Stimulated activated CD4-positive, alpha-beta T cell treated with anti-CD3 and anti-CD28 coated beads, Interleukin-1b, Interleukin-23, amount 100 ng/mL, for 1 hour (primary cell): ENCODE measurements at places on chromosomes 3 and 15.

- no peak for DNase-seq
Observed at GRCh38 chr3:161067335-161067734, 37.8 kb downstream of the B3GALNT1 start.

DNA sequence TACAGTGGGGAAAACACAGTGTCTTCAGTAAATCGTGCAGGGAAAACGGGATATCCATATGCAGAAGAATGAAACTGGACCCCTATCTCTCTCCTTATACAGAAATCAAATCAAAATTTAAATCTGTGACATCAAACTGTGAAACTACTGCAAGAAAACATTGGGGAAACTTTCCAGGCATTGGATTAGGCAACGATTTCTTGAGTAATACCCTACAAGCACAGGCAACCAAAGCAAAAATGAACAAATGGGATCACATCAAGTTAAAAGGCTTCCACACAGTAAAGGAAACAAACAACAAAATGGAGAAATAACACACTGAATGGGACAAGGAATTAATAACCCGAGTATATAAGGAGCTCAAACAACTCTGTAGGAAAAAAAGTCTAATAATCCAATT lies 165.3 kb downstream of the PLCL2 start:
- no peak for DNase-seq

DNA sequence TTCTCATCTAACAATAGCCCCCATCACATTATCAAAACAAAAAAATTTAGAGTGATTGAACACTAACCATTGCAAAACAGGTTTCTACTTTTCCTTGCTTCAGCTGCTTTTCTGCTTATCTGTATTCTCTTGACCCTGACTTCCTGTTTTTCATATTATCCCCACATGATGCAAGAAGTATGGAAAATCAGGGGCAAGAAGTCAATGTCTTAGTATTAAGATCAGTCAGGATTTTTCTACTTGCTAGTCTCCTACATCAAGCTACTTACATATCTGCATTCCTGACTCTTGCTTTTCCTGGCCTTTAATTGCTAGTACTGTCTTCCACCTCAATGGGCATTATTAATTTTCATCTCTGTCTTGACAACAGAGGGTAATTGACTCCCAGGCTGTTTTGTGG lies 300.2 kb downstream of the OTOL1 start:
- no peak for DNase-seq

GRCh38 chr3:10551821-10552630 lies 46.6 kb upstream of the ATP2B2 start:
- DNase-seq = peak; percentile 29

DNA sequence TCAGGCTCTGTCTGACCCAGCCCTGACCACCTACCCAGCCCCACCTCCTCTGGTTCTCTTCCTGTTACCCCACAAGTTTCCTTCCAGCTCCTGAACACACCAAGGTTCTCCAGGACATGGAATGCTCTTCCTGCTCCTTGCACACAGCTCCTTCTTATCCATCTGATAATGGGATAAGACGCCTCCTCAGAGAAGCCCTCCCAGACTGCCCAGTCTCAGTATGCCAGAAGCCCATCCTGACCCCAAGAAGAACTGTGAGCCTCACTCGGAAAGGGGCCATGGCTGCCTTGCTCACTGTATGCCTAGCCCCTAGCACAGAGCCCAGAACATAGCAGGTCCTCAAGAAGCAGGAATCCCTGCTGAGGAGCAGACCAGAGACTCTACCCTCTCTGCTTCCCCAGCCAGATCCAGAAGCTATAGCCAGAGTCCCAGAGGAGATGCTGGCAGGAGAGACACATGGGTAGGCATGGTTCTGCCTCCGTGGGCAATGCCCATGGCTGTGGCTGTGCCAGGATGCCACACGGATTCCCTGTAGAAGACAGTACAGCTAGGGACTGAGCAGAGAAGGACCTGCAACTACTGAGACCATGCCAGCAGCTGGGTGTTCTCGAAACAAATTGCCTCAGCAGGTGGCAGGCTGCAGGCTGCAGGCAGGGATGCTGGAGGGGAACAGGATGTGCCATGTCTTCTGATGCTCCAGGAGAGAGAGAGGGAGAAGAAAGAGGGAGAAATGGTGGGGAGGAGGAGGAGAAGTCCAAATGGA lies 74.0 kb upstream of the LINGO1 start:
- no peak for DNase-seq

DNA sequence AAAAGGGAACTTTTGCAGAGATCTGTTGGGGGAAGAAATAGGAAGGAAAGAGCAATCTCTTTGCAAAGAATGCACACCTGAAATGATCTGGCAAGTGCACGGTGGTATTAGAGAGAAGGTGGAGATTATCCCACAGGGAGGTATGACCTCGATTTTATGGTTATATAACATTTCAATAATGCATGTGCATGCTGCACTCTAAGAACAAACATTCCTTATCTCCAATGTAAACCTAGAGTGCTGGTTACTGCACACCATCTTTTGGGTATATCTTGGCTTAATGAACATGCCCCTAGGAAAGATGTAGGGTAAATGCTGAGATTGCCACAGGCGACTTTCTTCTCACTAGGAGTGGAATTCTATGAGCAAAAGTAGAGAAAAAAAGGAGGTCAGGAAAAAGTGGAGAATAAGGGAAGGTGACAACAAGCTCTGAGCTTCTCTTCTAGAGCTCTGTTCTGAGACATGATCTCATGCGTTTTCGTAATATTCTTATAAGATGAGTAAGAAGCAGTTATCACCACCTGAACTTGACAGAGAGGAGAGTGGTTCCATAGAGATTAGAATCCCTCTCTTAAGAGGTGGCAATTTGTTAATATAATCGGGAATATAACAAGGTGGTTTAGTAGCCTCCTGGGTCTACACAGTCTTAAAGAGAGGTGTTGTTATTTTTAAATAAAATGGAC lies 117.5 kb upstream of the TMC3 start:
- DNase-seq = no peak

- DNase-seq = no peak
Observed at GRCh38 chr15:100686725-100687473, 84.5 kb downstream of the ASB7 start.

DNA sequence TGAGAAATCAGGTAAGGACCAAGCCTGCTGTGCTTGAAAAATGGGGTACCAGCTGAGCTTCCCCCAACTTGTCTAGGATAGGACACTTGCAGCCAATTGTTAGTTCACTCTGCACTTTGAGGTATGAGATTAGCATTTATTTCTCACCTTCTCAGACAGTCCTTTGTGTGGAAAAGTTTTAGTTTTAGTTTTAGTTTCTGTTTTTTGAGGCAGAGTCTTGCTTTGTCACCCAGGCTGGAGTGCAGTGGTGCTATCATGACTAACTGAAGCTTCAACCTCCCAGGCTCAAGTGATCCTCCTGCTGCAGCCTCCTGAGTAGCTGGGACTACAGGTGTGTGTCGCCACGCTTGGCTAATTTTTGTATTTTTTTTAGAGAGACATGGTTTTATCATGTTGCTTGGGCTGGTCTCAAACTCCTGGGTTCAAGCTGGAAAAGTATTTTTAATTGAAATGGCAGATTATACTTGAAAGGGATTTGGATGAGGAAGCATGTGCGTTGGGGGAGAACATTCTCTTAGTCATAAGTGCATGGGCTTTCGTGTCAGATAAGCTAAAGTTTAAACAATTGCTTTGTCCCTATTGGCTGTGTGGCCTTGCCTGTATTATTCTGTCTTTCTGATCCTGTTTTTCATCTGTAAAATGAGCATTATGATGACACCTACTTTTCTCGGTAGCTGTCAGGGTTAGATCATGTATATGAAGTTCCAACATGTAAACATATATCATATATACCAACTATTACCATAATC lies 25.2 kb upstream of the CCK start:
- DNase-seq = no peak

DNA sequence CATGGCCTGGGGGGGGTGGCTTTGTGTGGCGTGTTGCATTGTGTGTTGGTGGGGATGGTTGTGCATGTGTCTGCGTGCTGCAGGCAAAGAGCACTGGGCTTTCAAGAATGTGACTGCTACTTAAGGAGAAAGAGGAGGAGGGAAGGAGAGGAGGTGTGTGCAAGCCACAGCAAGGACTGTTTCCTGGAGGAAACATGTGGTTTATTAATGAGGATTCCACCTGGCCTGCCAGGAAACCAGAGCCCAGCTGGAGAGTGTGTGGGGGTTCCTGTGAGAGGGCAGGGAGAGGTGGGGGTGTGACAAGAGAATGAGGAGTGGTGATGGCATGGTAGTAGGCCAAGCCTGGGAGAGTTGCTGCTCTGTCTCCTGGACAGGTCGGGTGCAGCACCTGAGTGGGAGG lies 258.1 kb upstream of the ROPN1 start:
- DNase-seq = no peak

DNA sequence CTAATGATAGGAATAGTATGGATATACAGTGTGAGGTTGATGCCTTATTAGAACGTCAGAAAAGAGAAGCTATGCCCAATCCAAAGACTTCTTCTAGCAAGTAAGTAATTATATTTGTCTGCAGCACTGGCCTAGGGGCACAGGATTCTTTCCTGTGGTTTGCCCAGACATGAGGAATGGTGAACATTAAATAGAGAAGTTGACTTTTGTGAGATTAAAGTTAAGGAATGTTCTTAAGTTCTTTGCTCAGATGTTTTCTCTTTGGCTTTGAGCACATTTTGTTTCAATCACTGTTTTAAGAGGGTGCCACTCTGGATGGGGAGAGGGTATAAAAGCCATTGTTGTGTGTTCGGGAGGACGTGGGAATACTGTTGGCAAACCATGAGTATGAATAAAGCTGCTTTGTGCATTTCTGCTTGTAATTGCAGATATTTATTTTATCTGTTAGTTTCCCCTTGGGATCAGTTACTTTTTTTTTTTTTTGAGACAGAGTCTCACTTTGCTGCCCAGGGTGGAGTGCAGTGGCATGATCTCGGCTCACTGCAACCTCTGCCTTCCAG lies 8.3 kb downstream of the KIF23 start:
- no peak for DNase-seq

- DNase-seq = no peak
Observed at GRCh38 chr3:97970156-97970555, 2.1 kb downstream of the RIOX2 start.

DNA sequence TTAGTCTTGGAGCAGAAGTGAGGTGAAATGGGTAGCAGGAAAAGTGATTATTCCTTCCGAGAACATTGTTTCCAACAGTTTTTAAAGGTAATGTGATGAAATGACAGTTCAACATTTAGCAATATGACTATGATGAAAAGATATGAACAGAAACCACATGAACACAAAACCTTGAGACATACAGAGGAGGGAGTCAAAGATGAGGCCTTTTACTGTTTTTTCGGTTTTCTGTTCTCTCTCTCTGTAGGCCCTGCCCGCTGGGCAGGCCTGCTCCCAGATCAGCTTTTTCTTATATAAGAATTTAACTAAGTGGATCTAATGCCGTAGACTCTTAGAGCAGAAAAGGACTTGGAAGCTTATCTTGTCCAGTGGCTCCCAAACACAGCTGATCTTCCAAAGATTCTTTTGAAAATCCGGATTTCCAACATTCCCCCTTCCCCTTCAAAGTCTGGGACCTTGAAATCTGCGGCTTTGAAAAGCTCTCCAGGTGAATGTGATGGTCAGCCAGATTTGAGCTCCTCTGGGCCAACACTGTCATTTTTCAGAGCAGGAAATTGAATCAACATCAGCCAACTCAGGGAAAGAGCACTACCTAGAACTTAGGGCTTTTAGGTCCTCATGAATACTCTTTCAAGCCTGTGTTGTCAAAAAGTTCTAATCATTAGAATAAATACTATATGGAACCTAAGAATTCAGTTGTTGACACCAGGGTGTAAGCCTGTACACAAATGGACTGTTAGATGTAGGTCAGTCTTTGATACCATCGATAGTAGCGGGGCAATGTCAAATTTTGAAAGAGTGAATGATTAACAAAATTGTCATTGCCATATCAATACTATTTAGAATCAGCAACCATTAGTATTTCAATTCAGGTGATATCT lies 372.7 kb downstream of the SHQ1 start:
- DNase-seq = no peak

DNA sequence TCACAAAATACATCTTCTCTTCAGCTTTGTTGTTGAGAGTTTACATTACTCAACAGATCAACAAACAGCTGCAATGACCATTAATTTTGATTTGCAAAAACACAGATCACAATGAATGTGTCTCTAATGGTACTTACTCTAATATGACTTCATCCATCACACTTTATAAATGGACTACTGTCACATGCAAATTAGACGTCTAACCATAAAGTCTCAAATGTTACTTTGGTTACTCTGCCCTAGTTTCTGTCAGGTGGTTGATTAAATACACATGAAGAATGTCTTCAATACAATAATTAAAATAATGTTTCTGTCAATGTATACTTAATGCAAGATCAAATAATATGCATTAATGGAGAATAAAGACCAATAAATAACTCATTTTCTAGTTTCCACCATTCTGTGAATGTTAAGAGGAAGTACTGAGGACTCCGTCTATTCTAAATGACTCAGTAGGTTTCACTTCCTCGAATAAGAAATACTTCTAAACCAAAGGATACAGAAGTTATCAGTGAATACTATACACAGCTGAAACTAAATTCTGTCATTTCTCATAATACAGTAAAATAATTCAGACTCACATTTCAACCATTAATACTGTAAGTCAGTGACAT lies 145.8 kb downstream of the CBLB start:
- no peak for DNase-seq

DNA sequence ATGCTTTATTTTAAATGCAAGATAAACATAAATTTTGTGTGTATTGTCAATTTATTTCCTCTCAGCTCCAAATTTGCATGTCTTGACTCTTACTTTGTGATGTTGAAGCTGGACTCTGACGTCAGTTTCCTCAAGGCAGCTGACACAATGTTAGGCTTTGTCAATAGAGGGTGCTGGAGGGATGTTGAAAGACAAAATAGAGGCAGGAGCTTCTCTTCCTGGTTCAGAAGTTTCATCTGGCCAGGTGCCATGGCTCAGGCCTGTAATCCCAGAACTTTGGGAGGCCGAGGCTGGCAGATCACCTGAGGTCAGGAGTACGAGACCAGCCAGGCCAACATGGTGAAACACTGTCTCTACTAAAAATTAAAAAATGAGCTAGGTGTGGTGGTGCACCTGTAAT lies 408.6 kb downstream of the GBE1 start:
- no peak for DNase-seq

DNA sequence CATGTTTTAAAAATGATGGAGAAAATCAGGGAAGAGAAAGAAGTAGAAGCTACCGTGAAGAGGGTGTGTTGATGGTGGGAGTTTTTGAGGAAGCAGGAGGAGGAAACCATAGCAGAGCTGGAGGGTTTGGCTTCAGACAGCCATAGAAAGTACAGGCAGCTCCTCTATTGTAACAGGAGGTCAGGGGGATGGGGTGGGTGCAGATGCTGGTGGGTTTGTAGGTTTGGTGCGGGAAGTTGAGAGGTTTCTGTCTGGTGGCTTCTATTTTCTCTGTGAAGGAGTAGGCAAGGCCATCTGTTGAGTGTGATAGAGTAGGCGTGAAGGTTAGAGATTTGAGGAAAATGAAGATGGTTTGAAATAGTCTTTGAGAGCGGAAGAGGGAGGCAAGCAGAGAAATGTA lies 97.7 kb upstream of the TBC1D5 start:
- DNase-seq = no peak

GRCh38 chr3:187992609-187993008 lies 161.3 kb upstream of the LPP start:
- DNase-seq = no peak
